ENCODE measurements at places on chromosomes 16 and 17.

DNA sequence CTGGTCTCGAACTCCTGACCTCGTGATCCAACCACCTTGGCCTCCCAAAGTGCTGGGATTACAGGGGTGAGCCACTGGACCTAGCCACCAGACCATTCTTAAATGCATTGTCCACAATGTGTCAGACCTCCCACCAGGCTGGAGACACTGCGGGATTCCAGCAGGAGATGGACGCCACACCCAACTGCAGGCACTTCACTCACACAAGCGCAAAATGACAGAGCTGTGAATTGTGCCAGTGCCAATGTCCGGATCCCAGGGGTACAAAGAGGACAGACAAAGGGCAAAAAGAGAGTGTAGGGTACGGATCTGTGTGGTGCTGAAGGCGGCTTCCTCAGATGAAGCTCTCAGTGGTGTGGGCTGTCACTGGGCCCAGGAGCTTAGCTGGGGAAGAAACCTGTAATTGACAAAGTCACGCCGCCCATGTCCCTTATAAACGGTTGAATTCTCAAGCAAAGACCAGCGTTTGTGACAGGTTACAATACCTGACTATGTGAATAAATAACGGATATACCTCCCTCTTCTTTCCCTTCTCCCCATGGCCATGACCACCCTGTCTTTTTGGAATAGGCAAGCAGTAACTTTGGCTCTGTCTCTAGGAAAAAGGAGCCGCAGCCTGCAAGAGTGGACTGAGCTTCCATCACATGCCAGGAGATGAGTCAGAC lies 40.0 kb downstream of the HS3ST3A1 start:
- DNase-seq = no peak

DNA sequence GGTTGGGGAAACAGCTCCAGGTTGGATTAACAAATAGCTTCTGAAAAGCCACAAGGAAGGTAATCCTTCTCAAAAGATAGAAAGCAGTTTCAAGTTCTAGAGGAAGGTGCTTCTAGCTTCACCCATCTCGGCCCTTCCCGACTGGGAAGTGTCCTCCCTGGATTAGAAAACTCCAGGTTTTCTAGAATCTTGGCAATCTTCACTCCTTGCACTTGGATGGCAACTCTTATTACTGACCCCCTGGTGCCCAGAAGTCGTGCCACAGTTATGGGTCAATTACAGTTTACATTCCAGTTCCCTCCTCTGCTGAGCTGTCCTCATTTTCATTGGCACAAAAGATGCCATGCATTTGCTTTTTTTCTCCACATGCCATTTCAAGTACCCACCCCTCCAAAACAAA lies 65.6 kb downstream of the SMG6 start:
- DNase-seq = no peak

- no peak for DNase-seq
Observed at GRCh38 chr16:16073001-16073545, 123.7 kb downstream of the ABCC1 start.

- DNase-seq = no peak
Observed at GRCh38 chr16:85259832-85260167, 147.5 kb upstream of the CIBAR2 start.

DNA sequence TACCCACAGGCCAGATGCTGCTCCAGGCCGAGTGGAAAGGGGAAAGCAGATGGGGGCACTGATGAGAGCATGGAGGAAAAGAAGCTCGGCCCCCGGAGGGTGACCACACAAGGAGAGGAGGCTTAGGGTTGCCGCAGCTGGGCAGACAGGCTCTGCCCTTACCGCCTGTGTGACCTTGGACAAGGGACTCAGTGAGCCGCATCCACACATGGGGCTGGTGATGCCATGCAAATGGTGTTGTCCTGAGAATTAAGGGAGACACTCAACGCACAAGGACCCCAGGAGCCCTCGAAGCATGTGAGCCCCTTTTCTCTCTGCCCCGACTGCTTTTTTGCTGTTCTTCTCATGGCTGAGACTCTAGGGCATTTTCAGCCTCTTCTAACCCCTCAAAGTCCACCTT lies 61.0 kb downstream of the PLXDC1 start:
- DNase-seq = no peak

GRCh38 chr17:15431766-15432165 lies 35.7 kb downstream of the CDRT4 start:
- DNase-seq = no peak

GRCh38 chr17:7951143-7951792 lies 19.3 kb downstream of the CNTROB start:
- no peak for DNase-seq

DNA sequence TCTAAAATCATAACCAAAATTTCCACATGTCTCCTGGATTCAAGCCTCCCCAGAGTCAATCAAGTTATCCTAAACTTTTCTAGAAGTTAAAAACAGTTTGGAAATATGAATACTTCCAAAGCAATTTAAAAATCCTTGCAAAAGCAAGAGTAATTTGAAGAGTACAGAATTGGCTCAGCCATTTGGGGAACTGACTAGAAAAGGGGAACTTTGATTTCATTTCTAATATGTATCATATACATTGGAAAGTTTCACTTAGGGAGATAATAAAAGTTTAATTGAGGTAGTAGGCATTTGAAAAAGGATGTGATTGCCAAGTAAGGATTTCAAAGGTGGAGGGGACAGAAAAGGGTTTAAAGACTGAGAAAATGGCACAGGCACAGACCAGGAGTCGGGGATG lies 9.0 kb upstream of the SLFN12L start:
- no peak for DNase-seq

DNA sequence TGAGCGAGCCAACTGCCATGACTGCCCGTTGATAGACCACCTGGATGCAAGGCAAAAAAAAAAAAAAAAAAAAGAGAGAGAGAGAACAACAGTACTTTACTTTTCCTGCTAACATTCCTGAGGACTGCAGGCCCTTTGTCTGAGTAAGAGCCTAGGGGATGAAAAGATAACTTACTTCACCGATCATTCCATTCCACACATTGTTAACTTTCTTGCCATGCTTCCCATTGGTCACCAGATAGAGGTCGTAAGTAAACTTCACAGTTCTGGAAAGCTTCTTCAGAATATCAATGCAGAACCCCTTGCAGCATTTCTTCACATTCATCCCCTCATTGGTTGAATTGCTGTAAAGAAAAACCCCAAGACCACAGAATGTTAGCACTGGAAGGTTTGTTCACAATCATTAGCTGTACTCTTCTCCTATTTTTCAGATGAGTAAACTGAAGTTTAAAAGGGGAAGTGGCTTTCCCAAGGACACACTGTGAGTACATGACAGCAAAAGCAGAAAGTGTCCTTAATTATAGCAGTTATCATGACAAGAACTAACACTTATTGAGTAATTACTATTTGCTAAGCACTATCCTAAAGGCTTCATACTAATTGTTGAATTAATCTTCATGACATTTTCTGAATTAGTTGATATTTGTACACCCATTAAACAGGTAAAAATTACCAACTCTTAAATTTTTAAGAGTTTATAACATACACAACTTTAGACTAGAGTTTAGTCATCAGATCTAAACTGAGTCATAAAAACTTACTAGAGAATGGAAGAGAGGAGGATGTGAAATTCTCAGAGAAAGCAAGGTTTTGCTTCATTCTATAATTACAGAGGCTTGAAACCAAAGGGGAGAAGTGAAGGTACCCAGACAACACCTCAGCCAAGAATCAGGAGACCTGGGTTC lies 341.2 kb downstream of the GRIN2A start:
- DNase-seq = no peak

GRCh38 chr17:60301649-60302048 lies 90.3 kb downstream of the USP32 start:
- DNase-seq = no peak

GRCh38 chr16:2881783-2882649 lies 999 bp upstream of the FLYWCH2 start:
- DNase-seq = no peak

DNA sequence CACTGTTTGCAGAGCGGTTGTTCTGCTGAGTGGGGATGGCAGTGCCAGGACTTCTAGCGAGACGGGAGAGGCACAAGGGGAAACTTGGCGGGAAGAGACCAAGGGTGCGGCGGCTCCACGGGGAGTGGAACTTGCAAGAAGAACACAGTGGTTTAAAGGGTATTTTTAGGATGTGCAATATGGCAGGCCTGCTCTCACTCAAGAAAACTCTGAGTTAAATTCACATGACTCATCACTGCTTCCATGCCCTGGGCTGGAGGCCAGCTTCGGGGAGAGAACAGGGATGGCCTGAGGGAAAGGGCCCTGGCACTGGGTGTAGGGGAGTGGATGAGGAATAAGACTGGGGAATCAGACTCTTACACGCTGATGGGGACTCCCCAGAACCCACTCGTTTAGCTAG lies 13.3 kb upstream of the CD300LD start:
- no peak for DNase-seq

DNA sequence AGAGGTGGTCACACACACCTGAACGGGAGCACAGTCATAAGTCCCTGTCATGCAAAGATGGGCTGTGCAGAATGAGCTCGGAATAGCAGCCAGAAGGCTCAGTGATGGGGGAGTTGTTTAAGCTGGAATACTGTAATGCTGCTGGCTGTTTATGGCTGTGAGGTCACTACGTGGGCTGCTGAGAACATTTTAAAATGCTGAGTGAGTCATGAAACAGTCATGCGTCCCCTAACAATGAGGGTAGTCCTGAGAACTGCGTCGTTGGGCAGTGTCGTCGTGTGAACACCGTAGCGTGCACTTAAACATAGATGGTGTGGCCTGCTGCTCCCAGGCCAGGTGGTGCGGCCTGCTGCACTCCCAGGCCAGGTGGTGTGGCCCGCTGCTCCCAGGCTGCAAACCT lies 39.7 kb downstream of the TBCD start:
- no peak for DNase-seq

DNA sequence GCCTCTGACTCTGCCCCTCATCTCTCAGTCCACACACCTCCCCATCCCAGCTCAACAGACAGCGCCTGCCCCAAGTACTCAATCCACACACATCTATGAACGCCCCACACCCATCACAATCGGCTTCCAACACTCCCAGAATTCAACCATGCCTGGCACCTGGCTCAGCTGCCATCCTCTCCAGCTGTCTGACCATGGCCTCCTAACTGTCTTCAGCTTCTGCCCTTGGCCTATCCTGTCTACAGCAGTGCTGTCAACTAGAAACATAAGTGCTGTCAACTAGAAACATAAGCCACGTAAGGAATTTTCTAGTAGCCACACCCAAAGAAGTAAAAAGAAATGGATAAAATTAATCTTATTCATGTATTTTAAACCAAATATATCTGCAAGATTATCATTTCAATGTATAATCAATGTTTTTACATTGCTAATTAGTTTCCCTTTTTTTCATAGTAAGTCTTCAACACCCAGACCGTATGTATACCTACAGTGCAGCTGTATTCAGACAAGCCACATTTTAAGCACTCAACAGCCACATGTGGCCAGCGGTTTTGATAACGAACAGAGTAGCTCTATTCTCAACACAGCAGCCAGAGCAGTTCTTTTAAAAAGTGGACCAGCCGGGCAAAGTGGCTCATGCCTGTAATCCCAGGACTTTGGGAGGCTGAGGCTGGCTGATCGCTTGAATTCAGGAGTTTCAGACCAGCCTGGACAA lies 48.6 kb upstream of the ZNF423 start:
- no peak for DNase-seq

DNA sequence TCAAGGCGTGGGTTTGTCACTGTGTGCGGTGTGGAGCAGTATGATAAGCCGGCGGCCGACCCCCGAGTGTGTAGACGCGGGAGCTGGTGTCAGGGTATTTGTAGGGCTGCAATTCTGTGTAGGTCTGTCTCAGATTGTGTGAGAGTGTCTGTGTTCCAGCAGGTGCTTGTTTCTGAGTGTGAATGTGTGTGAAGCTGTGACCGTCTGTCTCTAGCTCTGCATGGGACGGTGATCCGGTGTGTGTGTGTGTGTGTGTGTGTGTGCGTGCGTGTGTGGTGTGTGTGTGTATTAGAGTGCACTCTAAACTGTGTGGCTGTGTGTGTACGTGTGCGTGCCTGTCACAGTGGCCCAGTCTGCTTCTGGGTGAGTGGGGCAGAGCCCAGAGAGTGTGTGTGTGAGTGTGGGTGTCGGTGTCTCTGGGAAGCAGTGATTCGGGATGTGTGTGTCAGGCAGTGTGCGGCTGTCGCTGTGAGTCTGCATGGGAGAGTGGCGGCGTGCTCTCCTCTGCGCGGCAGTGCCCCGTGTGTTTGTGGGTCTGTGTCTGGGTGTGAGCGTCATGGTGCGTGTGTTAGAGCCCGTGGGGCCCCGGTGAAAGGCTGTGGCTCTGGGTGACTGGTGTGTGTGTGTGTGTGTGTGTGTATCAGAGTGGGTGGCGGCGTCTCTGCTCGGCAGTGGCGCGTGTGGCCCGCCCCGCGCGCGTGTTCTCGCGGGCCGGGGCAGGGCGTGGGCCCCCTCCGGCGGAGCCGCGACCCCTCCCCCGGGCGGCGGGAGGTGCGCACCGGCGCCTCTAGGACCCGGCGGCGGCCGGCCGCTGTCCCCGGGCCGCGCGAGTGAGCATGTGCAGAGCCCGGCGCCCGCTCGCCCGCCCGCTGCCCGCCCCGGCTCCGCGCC lies at the start of gene WSCD1:
TSS of gene WSCD1 (plus strand) at position 841 of the 891 bp plus-strand sequence. CDS start 10,280 bp downstream, outside the sequence.
- DNase-seq = no peak
